Breast epithelium (tissue), 4 donors: ENCODE measurements at places on chromosomes 13 and 19. TPM values are rescaled to one million over a fixed set of nuclear protein-coding genes. Genes with fewer than 3 reads are reported as not detected.

C19orf67 gene
- not detected for total RNA-seq

FLT1 gene
- total RNA-seq, result 29.0 TPM

ANGPTL8 gene
- 0.44 TPM for total RNA-seq

- no peak for DNase-seq
These were observed 13.6 kb downstream of the ZNF490 start for GRCh38 chr19:12596927-12597548.

DNA sequence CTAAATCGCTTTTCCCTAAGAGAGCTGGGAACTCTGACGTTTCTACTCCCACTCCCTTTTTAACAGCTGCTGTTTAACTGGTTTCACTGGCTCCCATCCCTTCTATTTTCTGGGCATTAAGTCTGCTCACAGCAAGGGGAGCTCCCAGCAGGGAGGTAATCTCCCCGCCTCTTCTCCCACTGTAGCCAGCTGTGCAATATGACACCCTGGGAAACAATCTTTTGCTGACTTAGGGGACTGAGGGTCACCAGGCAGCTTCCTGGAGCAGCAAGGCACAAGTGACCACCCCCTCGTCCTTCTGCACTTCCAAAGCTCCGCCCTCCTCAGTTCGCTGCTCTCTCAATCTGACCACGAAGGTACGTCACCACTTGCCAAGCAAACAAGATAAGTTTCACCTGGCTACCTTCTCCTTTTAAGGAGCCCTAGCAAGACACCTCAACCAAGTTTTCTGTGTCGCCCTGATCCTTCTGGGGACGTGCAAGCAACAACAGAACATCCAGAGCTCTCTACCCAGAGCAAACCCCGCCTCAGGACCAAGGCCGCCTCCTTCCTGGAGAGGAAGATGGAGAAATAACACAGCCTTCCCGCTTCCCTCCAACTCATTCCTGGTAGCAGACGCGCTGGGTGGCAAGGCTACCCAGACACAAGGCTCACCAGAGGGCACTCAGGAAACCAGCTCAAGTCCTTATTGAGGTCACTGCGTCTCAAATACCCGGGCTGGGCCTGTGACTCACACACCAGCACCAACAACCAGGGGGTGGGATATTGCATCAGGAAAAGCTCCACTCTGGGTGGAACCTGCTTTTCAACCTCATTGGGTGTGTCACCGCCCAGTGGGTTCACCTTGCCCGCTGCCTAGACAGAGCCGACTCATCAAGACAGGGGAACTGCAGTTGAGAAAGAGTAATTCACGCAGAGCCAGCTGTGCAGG, 92.4 kb downstream of the STK24 start:
- DNase-seq, result peak; percentile 75

DNA sequence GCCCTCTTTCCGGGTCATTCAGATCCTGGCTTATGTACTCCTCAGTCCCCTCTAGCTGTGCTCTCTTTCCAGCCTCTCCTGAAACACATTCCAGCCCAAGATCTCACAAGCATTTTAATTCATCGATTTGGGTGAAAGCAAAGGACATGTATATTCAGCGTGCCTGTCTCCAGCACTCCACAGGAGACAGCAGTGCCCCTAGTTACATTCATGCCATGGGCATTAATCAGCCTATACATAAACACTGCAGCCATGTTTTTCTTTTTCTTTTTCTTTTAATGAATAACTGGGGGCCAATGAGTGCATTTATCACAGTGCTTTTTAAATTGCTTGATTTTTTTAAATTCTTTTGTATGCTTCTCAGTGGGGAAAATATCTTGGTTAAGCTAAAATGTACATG, 199.1 kb downstream of the DCT start:
- DNase-seq, result no peak

GRCh38 chr19:45819769-45820168, 4.7 kb upstream of the RSPH6A start:
- DNase-seq, result no peak

DNA sequence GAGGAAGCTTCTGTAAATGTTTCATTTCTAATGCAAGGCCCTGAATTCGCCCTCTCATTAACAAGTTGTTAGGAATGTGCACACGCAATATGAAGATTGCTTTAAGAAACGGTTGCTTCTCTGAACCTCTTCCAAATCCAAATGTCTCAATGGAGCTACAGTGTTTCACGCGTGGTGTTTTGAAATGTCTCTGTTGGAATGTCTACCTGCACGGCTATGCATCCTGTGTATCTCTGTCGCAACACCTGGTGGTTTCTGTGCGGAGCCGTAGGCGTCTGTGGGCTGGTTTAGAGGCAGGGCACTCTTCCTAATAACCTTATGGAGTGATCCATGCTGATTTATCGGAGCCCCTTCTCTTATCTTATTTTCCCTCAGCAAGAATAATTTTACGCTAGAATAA, 1584.2 kb upstream of the SLC10A2 start:
- DNase-seq, result no peak

DNA sequence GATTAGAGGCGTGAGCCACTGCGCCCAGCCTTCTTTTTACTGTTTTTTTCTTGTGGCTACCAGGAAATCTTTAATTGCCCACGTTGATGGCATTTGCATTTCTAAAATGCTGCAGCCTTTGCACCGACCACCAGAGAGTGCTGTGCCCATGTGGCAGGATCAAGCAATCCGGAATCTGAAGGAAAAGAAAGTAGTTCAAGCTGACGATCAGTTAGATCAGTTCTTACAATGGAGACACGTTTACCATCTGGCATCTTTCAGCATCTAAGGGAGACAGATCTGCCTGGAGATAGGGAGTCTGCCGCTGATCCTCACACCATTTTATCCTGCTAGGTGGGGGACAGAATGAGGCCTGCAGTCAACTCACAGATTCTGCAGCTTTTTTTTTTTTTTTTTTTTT, 19.9 kb downstream of the TINCR start:
- no peak for DNase-seq

GRCh38 chr13:23788459-23788858, 100.7 kb downstream of the MIPEP start:
- DNase-seq, result no peak

GRCh38 chr13:64723724-64724123, 2506.4 kb downstream of the PCDH9 start:
- no peak for DNase-seq

DNA sequence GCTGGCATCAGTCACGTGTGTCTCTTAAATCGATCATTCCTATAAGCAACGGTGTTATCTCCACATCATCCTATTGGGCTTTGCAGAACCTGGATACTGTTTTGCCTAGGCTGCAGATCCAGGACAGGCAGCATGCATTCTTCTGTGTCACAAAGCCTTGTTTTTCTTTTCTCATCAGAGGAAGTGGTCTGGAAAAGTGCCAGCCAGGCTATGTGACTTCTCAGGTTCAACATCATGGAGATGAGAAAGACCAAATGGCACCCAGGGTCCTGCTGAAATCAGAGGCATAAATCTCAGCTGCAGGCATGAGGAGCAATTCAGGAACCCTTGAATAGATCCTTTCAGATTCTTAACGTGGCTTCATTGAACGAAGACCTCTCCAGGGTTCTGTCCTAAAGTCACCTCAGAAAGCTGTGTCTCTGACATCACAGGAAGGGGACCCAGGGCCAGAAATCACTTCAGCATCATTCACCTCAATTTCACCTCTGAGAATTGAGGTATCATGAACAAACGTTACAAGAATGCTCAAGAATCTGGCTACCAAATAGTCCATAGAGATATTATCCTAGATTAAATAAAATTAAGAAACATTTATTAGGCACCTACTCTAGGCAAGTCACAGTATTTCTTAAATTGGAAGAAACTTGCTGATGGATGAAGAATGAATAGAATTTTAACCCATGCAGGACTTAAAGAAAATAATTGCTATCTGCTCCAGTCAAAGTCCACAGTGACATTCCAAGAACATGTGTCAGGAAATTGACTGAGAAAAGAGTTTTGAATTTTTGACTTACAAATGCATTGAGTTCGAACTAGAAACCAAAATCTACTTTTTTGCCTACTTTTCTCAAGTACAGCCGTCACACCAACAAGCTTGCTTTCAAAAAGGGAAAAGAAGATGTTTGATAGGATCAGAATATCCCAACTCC, 124.1 kb downstream of the COG6 start:
- no peak for DNase-seq
